ENCODE measurements at places on chromosomes 3 and 15.

DNA sequence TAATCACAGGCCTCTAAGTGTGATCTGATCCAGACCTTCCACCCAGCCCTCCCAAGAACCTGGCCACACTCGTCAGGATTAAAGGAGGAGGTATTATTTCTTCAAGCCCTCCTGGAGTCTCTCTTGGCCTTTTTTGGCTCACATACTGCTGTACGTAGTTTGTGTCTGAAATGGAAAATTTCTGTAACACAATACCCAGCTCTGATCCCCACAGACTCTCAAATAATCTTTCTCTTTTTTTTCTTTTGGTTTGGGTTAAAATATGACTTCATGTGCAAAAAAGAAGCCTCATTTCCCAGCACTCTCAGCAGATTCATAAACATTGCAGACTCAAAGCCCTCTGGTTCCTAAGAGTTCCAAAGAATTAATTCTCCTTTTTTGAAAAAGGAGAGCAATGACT lies 96.5 kb upstream of the PHLDB2 start:
- DNase-seq = no peak

- no peak for DNase-seq
Measured at GRCh38 chr3:65303431-65303830, 615.6 kb upstream of the ADAMTS9 start.

GRCh38 chr3:9781978-9782603 lies 10.2 kb downstream of the TADA3 start:
- DNase-seq = no peak

DNA sequence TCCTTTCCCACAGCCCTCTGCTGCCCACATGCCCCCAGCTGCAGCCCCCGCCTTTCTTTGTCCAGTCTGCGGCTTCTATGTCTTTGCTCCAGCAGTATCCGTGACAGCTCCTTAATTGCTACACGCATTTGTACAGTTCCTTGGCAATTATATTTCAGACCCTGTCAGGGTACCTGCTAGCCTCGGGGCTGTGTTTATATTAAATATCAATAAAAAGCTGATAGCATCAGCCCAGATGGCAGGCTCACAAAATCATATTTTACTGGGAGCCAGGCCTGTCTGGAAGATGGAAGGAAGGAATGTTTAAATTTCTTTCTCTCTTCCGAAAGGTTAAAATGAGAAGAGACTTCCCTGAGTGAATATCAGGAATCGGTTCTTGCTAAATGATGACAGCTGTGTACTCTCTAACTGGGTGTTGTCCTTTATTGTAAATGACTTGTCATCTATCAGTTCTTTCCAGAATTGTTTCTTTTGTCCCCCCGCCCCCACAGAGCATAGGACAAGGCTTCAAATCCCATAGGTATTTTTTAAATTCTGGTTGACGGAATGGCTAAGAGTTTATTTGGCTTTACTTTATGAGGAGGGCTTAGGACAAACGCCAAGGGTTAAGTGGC lies 378.1 kb downstream of the LRTM1 start:
- no peak for DNase-seq

- DNase-seq = no peak
Measured at GRCh38 chr3:16848007-16848406, 36.7 kb upstream of the PLCL2 start.

DNA sequence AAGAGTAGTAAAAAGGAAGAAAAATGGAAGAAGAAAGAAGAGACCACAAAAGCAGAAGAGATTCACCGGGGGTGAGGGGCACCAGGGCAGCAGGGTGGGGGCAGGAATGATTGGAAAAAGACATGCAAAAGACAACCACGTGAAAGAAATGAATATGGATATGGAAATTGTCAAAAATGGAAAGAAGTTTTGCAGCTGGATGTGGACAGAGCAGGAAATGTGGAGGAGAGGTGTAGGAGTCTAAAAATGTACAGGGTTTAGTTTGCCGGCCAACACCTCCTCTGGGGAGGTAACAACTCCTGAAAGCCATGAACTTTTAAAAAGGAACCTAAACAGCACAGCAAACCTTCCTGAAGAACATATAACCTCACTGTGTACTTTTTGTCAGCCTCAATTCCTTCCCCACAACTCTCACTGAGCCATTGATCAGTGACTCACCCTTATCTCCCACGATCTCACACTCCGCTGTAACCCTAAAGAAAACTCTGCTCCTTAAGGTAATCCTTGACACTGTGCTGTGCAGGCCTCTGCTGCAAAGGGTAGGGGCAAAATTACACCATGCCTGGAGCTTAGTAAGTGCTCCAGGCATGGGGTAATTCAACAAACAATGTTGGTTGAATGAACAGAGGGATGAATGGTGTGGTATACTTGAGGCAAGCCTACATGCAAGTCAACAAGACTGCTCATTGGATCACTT lies 100.2 kb upstream of the BOC start:
- no peak for DNase-seq

DNA sequence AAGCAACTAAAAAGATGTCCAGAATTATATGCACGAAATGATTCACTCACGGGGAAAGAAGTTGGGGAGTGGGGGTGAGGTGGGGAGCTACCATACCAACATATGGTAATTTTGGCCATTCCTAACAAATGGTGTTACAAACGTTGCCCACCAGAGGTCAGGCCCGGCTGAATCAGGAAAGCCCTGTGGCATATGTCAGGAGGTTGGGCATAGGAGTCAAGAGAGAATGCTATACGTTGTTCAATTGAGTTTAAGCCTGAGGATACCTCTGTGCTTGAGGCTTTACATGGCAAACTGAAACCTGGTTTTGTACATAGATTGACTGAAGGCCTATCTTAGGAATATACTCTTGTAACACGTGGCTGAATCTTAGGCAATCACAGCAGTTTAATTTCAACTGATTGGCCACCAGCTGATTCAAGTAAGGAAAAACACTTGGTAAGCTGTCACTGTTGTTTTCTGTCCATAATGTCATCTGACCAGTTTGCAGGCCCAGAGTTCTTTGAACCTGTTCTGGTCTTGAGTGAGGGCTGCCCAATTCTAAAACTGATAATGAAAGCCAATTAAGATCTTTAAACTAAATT lies 23.4 kb upstream of the SLC2A2 start:
- no peak for DNase-seq

DNA sequence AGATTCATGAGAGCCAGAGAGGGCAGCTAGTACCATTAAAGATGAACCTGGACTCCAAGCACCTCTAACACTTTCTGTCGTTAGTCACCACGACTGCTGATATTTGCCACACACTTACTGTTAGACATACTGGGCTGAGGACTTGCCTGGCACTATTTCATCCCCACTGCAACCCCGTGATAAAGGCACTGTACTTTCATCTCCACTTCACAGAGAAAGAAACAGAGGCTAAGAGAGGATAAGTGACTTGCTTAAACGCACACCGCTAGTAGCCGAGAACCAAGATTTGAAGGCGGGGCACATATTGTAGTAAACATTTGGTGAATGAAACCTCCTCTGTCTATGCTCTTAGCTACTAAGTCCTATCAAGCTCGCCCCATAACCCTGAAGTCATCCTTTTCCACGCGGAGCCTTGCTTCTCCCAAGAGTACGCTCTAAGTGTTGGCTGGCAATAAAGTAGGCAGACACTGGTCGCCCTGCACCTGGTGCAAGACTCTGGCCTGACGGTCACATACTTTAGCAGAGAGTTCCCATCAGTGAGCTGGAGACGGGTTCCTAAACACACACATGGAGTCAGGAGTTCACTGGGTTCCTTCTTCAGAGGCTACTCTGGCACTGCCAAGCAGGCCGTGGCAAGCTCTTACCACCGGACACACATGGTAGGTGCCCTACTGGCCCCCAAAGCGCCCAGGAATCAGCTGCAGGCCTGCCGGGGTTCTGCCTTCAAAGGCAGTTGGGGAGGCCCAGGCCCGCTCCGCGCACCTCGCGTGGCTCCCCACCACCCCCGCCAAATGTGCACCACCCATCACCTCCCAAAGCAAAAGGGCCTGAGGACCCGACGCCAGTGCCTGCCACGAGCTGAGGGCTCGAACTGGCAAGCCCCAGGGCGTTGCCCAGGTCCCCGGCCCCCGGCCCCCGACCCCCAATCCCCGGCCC lies 951 bp downstream of the POMGNT2 start:
- DNase-seq = no peak

DNA sequence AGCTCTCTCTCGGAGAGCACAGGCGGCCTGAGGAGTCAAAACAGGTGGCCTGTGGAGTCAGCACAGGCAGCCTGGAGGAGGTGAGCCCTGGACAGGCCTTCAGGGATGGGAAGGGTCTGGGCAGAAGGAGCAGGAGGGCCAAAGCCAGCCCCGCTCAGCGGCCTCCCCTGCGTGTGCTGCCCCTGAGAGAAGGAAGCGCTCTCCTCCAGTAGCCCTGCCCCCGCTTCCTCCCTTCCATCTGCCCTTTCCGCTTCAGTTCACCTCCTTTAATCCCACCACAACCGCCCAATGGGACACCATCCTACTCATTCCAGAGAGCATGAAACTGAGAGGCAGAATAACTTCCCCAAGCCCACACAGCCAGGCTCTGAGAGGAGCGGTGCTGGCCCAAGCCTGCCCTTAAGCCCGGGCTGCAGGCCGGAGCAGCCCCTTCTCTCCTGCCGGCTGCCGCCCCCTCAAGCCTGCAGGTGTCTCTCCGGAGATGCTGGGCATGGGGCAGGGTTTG lies 3.2 kb upstream of the NR2E3 start:
- no peak for DNase-seq

GRCh38 chr15:95175914-95176658 lies 944.7 kb downstream of the MCTP2 start:
- no peak for DNase-seq

DNA sequence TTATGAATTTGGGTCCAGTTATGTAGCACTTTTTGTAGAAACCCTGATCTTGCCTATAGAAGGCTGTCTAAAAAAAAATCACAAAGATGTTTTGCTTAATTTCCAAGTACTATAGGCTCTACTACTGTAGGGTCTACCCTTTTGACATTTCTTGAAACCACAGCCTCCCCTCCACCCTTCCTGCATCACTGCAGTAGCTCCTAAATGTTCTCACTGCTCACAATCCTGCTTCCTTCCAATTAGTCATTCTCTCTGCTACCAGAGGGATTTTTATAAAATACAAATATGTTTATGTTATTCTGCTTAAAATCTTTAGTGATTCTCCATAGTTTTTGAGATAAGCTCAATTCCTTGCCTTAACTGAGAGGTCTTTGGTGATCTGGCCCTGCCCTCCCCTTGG lies 114.0 kb downstream of the CYP19A1 start:
- no peak for DNase-seq

DNA sequence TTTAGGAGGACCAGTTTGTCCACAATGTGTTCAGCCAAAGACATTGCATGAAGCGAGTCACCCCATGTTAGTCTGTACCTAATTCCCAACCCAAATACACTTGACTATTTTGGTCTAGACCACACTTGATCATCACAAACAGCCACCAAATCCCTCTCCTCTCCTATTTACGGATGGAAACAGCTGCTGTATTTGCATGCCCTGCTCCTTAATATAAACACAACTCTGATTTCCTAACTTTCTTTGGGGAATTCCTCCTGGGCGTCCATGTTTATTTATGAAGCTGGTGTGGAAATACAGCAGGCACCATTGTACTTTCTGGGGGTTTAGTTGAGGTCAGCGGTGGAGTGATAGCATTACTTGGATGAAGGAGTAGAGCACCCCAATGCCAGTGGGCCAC lies 235.2 kb downstream of the TLE3 start:
- no peak for DNase-seq

GRCh38 chr3:70979983-70980645 lies 603.4 kb downstream of the FOXP1 start:
- no peak for DNase-seq

GRCh38 chr3:61029194-61029593 lies 222.1 kb downstream of the FHIT start:
- DNase-seq = no peak

DNA sequence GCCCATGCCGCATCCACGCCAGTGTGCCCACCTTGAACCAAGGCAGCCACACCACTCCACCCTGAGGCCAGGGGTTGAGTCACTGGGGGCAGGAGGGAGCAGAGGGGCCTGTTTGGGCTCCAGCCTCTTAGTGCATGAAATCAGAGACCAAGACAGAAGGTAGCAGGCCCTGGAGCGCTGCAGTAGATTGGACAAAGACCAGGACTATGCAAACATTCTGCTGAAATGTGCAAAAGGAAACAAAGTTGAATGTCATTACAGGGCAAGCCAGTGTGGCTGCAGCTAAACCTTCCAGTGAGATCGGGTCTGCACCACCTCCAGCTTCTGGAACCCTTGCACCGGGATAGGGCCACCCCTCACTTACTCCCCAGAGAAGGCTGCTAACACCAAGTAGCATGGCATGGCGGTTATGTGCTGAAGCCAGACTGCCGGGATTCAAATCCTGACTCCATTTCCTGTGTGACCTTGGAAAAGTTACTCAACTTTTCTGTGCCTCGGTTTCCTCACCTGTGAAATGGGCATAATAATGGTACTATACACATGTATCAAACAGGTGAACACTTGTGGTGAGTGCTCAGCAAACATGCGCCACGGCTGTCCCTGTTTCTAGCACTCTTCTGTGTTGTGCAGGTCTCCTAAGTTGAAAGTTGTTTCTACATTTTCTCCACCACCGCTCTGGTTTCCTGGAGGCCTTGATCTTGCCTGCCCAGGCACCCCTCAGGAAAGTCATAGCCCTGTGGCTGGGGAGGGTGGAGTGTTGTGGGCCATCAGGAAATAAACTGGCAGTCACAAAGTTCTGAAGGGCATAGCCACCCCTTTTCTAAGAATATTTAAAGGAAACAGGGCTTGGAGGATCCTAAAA lies 25.0 kb upstream of the GP9 start:
- no peak for DNase-seq

DNA sequence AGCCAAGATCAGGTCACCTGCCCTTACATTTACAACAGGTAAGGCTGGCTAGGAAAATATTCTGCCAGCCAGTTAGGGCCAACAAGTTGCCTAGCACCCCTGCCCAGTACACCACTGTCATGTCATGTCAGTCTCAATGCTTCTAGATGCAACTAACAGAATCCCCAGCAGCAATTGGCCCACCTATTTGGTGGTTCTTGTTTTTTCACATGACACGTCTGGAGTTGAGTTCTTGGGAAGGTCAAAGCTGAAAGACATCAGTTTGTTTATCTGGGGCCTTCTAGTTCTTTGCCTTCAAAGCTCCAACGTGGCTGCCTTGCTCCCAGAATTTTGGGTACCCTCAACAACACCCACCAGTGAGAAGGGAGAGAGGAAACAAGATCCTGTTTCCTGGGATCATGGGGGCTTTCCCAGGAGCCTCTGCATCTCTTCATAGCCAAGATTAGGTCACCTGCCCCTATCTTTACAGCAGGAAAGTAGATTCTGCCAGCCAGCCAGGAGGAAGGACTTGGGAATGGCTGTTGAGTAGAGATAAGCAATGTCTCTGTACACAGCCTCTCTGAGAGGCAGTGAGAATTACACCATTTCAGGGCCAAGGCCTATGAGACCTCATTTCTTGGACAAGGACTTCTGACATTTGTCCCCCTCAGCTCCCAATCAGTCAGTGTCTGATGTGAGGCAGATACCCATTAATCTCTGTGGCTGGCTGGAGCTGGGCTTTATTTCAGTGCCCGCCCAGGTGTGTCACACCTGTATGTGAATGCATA lies 8.6 kb downstream of the GPX1 start:
- no peak for DNase-seq

DNA sequence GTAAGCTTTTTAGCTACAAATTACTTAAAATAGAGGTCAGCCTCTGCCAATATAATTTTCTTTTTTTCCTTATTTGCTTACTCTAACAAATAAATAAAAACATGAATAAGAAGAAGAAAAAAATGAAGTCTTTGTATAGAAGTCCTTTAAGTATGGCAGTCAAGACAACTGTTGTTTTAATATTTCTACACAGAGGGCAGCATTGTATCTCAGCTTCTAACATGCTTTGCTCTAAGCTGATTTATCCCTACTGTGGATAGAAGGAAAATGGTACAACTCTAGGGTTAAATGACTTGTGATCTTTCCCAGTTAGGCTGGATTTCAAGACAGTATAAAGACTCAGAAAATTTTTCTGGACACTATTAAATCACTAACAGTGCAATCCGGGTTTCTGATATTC lies 104.3 kb upstream of the MEIS2 start:
- no peak for DNase-seq
